ENCODE measurements at places on chromosomes 6 and 20.

DNA sequence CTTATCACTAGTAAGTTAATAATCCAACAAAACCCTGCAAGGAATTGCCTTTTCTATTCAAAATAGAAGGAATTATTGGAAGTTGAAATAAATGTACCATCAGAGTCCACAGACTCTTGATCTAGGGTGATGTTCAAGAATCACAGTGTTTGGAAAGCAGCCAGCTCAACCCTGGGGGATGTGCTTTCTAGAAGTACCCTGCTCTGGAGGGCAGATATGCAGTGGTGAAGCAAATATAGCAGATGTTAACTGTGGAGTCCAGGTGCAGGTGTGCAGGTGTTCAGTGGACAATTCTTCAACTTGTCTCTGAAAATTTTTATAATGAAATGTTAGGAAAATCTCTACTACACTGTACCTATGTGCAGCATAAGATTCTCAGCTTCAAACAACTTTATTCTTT is 9.1 kb upstream of the INSM1 start:
- H3K4me1 ChIP-seq, result peaks cover 22% of the 10 kb centered on the region
- H3K4me3 ChIP-seq, result no peak overlapping the region
- H3K27ac ChIP-seq, result no peak overlapping the region
- H3K36me3 ChIP-seq, result peaks cover 4% of the 10 kb centered on the region
- no peak for DNase-seq
- peaks cover 36% of the 10 kb centered on the region for H3K27me3 ChIP-seq

GRCh38 chr6:81767163-81767891 is 14.8 kb upstream of the TENT5A start:
- H3K27me3 ChIP-seq, result peaks cover 13% of the 10 kb centered on the region
- peaks cover 3% of the 10 kb centered on the region for H3K36me3 ChIP-seq
- DNase-seq, result no peak
- H3K4me3 ChIP-seq, result no peak overlapping the region
- no peak overlapping the region for H3K27ac ChIP-seq

DNA sequence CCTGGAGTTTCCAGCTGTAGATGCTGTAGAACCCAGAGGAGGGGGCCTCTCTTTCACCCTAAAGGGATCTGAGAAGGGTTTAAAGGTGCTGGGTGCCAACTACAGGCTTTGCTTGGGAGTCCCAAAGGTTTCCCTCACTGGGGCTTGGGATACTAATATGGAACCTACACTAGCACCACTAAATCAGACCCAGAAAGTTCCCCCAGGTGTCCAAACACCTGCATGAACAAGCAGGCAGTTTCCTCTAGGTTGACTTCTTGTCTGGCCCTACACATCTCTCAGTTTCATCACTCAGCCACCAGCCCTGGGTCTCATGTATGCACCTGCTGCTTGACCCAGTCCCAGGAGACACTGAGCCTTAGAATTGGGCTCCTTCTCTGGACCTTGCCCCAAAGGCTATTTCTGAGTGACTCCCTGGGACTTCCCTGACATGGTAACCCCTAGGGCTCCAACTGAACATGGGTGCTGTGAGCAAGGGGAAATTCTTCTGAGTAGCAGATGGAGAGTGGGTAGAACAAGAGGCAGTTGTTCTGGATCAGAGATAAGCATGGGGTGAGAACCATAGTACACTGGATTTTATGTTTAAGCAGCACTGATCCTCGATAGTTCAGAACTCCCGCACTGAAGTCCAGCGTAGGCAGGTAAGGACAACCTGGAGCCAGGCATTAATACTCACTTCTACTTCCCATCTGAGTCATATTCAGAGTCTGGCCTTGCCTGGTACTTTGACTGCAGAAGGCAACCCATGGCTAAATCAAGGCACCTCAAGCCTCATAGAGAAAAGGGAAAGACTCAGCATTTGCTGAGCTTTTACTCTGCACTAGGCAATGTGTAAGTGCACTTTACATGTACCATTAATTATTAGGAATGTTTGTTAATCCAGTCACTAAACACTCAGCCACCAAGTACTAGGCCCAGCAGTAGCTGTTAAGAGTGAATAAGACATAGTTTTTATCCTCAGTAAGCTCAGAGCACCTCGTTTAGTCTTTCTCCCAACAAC is 16.8 kb downstream of the BCL2L1 start:
- H3K4me1 ChIP-seq, result peaks cover 46% of the 10 kb centered on the region
- no peak overlapping the region for H3K4me3 ChIP-seq
- H3K36me3 ChIP-seq, result peaks cover 81% of the 10 kb centered on the region
- no peak overlapping the region for H3K27ac ChIP-seq
- no peaks in the 10 kb centered on the region for H3K27me3 ChIP-seq

GRCh38 chr20:12788632-12789299 is 220.0 kb upstream of the SPTLC3 start:
- H3K27ac ChIP-seq, result no peak overlapping the region
- DNase-seq, result no peak
- no peaks in the 10 kb centered on the region for H3K4me1 ChIP-seq
- no peaks in the 10 kb centered on the region for H3K36me3 ChIP-seq
- H3K4me3 ChIP-seq, result no peak overlapping the region
- H3K27me3 ChIP-seq, result no peaks in the 10 kb centered on the region

- H3K4me1 ChIP-seq, result no peaks in the 10 kb centered on the region
- no peaks in the 10 kb centered on the region for H3K27me3 ChIP-seq
- no peaks in the 10 kb centered on the region for H3K36me3 ChIP-seq
- H3K4me3 ChIP-seq, result no peak overlapping the region
- no peak for DNase-seq
Measured at GRCh38 chr20:63114693-63115311, 101.1 kb downstream of the YTHDF1 start.
